ENCODE measurements at places on chromosomes 3 and 15. TPM values are rescaled to one million over a fixed set of nuclear protein-coding genes. Genes with fewer than 3 reads are reported as not detected.

MAGI1 gene
- 72.3 TPM for total RNA-seq

GNAT1 gene
- total RNA-seq = not detected

SEMA6D gene
- 2.3 TPM for total RNA-seq

TNIK gene
- total RNA-seq = 11.4 TPM

CALML4 gene
- total RNA-seq = 7.8 TPM

ADAMTSL3 gene
- total RNA-seq = 3.1 TPM

SLC6A1 gene
- 1.6 TPM for total RNA-seq

PP2D1 gene
- not detected for total RNA-seq

- DNase-seq = no peak
These were observed 60.9 kb downstream of the TGFBR2 start for GRCh38 chr3:30667280-30667651.

DNA sequence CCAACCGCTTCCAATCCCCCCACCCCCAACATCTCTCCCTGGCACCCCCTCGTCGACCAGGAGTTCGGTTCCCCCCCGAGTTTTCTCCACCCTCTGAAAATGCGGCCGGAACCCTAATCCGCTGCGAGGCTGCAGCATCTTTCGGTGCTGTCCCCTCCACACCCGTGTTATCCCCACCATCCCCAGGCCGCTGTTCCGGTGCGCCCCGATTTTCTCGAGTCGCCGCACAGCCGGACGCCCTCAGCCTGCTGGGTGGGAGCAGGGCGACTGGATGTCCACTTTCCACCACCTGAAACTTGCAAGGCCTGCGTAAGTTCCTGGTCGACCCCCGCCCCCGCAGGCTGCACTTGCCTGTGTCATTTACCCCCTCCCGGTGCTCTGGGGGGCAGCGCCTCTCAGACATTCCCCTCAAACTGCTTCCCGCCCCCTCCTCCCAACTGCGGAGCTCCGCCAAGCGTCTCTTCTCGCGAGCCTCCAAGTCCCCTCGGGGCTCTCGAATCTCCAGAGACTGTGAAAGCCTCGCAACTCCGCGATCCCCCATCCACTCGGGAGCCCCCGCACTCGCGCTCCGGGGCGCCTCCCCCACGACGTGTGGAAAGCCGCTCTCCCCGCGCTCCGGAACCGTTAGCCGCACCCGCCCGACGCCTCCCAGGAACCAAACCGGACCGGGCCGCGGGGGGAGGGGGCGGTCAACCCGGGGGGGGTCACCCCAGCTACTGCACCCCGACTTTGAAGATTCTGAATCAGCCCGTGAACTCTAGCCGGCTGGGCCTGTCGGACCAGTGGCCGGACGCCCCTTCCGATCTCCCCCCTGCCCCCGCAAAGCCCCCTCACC is 566 bp downstream of the ETV5 start:
- peak; percentile 90 for DNase-seq

GRCh38 chr15:47669221-47669620 is 48.1 kb upstream of the SEMA6D start:
- no peak for DNase-seq

GRCh38 chr15:80405970-80406369 is 1.8 kb downstream of the ARNT2 start:
- no peak for DNase-seq

DNA sequence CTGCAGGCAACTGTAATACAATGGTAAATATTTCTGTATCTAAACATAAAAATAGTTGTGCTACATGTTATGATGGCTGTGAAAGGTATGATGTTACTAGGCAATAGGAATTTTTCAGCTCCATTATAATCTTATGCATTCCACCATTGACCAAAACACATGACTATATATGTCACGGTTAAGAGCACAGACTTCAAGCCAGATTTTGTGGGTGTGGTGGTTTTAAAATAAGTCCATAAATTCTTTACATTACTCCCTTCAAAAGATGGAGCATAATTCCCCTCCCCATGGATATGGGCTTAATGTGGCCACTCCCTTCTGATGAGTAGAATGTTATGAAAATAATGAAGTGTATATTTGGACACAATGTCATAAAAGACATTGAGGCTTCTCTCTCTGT is 88.4 kb upstream of the TBC1D5 start:
- DNase-seq = no peak

GRCh38 chr3:13483286-13483685 is 3.2 kb downstream of the HDAC11 start:
- DNase-seq = peak; percentile 70

GRCh38 chr3:60919296-60919695 is 332.0 kb downstream of the FHIT start:
- DNase-seq = no peak

DNA sequence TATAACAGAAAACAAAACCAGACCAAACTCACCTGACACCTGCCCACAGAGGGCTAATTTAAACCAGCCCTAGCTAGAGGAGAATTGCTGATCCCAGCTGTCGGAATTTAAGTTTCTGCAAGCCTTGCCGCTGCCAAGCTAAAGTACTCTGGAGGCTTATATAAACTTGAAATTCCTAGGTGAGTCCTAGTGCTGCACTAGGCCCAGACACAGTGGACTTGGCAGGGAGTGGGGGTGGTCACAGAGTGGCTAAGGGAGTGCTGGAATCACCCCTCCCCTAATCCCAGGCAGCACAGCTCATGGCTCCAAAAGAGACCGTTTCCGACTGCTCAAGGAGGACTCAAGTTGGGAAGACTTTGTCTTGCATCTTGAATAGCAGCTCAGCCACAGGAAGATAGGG is 17.6 kb downstream of the TMCO5A start:
- no peak for DNase-seq

DNA sequence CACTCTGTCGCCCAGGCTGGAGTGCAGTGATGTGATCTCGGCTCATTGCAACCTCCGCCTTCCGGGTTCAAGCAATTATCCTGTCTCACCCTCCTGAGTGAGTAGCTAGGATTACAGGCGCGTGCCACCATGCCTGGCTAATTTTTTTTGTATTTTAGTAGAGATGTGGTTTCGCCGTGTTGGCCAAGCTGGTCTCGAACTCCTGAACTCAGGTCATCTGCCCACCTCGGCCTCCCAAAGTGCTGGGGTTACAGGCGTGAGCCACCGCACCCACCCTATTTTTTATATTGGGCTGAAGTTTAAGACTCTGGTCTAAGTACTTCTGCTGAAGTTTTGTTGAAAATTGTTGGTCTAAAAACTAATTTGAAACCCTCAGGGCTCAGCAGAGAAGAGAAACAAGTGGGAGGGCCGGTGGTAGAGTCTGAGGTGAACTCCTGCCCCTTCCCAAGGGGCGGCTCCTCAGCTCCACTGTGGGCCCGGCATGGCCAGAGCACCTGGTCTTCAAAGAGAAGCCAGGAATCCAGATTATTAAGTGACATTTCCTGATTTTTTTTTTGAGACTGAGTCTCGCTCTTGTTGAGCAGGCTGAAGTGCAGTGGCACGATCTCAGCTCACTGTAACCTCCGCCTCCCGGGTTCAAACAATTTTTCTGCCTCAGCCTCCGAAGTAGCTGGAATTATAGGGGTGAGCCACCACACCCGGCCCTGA is 4.0 kb downstream of the HDAC11 start:
- DNase-seq = peak; percentile 50

GRCh38 chr3:57127891-57128518 is 37.1 kb downstream of the IL17RD start:
- no peak for DNase-seq

DNA sequence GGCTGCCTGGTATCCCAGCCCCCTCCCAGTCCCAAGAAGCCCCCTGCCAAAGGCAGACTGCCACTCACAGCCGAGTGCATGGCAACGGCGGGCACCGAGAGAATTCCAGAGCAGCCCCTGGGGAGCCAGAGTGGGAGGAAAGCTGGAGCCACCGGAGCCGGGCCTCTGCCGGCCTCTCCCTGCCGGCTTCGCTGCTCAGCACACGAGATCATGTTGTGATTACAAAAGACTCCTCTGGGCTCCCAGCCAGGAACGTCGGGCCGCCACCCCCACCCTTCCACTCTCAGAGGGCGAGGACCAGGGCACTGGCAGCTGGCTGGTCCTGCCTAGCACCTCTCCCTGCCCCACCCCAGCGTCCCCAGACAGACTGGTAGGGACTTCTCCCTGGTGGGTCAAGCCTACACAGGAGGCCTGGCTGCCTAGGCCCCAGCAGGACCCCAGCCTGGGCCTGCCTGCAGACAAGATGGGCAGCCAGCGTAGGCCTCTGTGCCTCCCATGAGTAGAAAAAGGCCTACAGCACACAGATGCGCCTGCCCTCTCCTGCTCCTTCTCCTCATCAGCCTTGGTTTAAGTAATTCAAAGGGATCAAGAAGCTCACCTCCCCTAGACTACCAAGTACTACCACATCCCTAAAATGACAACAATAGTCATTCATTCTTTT is at the start of gene CCDC9B:
CCDC9B (minus strand) TSS at position 200 of the 661 bp plus-strand sequence; CDS start at position 80, 120 bp downstream.
- peak; percentile 85 for DNase-seq

GRCh38 chr3:161389445-161390035 is 18.2 kb upstream of the SPTSSB start:
- no peak for DNase-seq

GRCh38 chr3:21158861-21159542 is 592.0 kb downstream of the ZNF385D start:
- no peak for DNase-seq

DNA sequence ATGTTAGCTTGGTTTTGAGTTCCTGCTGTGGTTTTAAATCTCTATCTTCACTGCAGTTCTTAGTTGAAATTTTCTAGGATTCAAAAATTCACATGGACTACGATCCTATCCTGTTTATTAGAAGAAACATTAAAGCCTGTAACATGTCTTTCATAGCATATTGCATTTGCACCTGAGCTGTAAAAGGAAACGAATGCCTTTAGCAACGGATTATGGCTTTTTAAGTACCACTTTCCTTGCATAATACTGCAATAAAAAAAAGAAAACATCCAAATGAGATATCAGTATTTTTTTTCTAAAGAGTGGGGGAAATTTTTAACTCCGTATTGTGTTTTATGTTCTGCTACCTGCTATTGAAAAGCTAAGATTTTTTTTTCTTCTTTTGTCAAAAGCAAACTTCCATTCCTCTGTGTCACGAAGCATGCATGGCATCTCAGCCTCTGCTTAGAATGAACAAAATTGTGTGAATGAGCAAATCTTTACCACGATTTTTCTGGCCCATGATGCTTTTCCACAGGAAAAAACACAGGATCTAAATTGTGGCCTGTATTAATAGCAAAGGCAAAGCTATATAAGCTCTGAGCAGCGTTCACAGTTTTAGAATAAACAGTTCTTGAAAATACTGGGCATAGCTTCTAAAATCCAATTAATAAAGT is 110.0 kb upstream of the CDIN1 start:
- no peak for DNase-seq

DNA sequence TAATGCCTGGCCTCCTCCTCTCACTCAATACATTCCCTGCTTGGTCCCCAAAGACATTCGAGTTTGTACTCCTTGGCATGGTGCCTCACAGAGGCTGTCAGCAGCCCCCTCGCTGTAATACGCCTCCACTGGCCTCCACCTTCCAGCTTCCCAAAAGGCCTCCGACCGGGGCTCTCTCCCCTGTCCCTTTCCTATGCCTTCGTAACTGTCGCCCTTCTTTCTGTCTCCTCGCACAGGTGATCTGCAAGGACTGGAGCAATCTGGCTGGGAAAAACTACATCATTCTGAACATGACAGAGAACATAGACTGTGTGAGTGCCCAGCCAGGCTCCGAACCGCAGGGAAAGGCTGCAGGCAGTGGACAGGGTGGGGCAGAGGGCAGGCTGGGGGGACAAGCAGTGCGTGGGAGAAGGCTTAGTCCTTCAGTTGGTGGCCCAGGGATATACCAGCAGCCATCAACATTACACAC is 10.7 kb upstream of the ABTB1 start:
- no peak for DNase-seq

DNA sequence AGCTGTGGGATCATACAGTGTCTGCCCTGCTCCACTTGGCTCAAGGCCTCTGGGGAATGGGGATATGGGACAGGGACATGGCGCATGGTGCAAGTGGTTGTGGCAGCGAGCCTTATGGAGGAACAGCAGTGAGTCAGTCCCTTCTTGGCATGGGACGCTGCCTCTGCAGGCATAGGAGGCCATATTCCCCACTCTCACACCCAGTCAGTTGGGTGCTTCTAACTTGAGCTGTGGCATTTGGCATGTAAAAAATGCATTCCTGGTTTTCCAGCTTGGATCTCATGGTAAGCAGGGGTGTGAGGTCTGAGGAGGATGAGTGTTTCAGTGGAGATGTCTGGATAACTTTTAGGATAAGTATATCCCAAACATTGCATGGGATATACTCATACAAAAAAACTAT is 31.6 kb upstream of the UBE2Q2 start:
- DNase-seq = no peak

GRCh38 chr15:37932549-37932948 is 1.9 kb upstream of the TMCO5A start:
- no peak for DNase-seq

- no peak for DNase-seq
These were observed 32.8 kb downstream of the ZNF589 start for GRCh38 chr3:48273594-48274211.

DNA sequence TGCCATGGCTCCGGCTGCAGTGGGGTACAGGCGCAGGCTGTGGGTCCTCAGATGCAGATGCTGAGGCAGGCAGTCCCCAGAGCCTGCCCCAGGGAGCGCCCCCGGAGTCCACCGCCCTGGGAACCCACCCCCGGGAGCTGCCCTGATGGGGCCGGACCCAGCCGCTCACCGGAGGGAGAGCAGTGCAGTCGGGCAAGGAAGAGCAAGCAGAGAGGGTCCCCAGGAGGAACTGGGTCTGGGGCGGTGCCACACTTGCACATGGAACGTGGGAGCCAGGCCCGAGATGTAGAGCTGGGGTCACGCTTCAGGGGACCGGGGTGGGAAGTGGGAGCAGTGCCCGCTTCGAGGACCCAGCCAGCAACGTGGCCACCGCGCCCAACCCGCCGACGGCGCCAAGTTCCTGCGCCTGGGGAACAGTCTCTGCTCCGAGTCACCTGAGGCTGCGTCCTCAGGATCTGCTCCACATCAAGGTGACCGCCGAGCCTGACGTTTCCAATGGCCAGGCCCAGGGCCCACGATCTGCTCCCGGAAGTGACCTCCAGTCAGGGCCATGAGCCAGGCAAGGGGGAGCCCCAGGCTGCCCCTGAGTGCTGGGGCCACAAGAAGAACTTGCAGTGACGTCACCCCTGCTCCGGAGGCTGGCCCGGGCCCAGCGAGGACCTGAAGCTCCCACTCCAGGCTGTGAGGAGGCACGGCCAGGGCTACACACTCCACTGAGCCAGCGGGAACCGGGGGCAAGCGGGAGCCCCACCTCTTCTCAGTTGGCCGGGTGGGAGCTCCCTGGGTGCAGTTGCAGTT is 27.0 kb upstream of the TFG start:
- DNase-seq = peak; percentile 75

DNA sequence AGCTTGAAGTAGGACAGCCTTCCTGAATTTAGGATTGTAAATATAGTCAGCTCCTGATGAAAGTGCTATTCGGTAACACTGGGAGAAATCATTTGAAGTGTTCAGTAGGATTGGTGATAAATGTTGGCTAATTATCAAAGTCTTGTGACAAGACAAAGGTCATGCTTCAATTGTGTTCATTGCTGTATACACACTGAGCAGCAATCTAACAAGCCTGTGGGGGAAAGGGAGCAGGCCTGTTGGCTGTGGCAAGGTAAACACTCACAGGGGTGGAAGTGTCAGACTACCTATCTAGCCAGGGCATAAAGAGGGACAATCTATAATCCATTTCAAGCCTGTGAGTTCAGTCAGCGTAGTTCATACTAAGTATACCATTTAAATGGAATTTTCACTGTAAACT is 111.0 kb upstream of the MANF start:
- no peak for DNase-seq

GRCh38 chr3:187568171-187568570 is 102.0 kb downstream of the SST start:
- no peak for DNase-seq

GRCh38 chr15:36879568-36880222 is 220.7 kb downstream of the MEIS2 start:
- no peak for DNase-seq

All from spleen (tissue), 13 donors.